ENCODE measurements at places on chromosomes 12 and 14.

- DNase-seq: no peak
Measured at GRCh38 chr12:107655281-107656065, 30.1 kb upstream of the PWP1 start.

- peak; percentile 82 for DNase-seq
Measured at GRCh38 chr14:30005114-30005808, 77.6 kb upstream of the PRKD1 start.

DNA sequence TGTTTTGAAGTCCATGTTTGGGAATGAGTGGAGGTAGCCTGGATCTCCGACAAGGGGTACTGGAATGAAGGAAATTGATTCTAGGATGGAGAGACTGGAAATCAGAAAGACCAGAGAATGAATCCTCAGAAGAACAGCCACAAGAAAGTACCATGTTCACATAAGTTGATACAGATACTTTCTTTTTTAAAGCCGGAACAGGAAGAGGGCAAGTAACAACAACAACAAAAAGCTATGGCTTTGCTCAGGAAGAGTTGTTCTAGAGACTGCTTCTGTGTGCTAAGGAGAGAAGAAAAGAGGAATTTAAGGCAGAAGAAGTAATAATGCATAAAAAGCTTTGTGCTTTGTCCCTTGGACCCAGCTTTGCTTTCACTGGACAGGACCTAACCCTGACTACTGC, 6.2 kb downstream of the TC2N start:
- no peak for DNase-seq

DNA sequence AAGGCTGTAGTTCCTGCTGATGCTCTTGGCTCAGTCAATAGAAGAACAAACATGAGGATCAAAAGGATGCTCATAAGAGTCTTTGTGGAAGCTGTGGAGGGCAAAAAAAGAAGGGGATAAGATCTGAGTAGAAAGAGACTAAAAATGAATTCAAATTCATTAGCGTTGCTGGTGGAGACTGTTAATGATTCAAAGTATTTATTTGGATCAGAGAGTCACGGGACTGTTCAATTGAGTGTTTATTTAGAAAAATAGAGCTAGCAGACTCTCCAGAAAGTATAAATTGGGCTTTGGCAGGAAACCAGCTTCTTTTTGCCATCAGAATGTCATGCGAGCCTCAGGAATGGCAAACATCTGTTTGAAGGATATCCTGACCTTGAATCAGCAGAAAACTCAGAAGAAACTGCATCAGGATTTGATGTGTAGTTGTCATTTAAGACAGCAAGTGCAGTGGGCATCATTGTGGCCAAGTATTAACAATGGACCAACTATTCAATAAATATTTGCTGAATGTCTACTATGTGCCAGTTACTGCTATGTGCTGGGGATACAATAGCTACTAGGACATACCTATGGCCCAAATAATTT, 126.4 kb downstream of the TBC1D30 start:
- DNase-seq: peak; percentile 8

DNA sequence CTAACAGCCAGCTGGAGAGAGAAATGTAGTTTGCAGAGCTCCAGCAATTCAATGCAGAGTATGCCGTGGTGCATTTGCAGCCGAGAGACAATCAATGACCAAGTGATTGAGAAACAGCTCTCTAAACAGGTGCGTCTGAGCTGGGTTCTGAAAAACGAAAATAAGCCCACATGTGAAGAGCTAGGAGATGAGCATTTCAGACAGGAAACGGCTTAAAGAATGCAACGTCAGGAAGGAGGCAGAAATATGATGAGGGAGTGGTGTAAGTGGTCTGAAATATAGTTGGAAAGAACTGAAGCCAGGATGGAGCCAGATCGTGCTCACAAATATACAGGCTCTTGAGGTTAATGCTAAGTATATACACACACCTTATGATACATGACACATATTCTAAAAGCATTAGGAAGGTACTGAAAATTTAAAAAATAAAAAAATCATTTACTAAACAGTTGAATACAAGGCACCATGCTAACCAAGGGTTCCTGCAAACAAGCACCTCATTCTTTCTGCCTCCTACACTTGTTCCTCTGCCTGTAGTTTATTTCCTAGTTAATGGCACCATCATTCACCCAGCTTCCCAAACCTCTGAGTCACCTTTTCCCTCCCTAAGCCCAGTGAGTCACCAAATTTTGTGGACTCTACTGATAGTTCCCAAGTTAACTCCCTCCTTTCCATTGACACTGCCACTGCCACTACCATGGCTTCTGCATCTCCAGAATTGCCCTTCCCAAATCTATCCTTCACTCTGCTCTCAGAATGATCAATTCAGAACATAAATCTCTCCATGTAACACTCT, 2.3 kb upstream of the GARIN2 start:
- no peak for DNase-seq

- DNase-seq: no peak
Measured at GRCh38 chr12:66409195-66409871, 107.0 kb downstream of the HELB start.

DNA sequence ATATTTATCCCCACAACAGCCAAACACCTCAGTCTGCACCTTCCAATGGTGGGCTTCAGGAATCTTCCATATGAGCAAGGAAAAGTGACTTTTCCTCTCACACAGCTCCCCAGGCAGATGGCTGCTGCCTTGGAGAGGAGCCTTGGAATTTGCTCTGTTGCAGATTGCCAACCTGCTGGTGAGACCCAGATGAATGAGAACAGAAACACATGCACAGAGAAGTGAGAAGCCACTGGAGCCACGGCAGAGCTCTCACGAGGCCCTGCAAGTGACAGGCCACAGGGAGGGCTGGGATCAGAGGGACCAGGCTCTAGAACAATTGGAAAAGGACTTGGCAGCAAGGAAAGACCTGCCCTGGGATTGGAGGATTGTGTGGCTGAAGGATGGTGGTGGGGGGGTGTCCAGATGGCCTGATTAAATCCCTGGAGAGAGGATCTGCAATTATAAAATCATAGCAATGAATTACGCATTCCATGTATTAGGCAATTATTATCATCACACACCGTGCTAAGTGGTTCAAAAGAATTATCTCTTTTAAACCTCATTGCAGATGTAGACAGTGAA, 84.9 kb upstream of the PWP1 start:
- peak; percentile 44 for DNase-seq

- no peak for DNase-seq
Measured at GRCh38 chr14:67187826-67188225, 1.4 kb upstream of the GARIN2 start.

GRCh38 chr12:71333418-71333817, 106.2 kb upstream of the LGR5 start:
- no peak for DNase-seq

- DNase-seq: no peak
Measured at GRCh38 chr14:61386173-61386772, 64.9 kb downstream of the PRKCH start.

DNA sequence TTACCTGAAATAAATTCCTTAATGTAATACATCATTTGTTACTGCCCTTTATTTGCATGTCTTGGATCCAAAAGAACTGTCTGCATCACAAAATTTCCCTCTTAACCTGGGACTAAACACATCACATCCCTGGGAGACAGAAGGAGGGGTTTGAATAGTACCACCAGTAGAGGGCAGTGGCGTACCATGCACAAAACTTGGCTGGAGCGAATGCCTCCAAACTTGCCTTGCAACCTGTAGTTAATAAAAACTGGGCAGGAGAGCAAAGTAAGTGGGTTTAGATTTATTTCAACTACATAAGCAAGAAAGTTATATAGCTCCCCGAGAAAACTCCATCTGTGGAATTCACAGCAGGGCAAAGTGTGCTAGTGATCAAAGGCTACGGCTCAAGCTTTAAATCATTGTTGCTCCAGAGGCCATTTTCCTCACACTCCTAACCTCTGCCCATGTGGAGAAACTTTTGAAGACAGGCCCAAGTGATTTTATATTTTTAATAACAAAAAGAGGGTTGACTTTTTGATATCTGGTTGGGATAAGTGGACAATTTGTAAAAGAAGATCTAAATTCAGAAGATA, 1176.7 kb upstream of the SEL1L start:
- peak; percentile 25 for DNase-seq

DNA sequence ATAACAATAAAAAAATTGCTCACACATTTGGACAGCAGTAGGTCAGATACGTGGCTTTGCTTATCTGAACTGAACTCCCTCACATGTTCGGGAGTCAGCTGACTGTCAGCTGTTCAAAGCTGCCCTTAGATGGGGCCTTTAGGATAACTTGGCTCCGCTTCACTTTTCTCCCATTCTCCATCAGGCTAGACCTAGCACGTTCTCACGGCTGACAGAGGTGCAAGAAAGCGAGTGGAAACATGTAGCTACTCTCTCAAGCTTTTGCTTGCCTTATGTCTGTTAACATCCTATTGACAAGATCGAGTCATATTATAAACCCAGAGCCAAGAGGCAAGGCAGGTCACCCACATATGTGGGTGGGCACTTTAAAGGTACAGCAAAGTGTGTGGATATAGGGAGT, 112.0 kb upstream of the PDZRN4 start:
- DNase-seq: no peak

- DNase-seq: no peak
Measured at GRCh38 chr12:69099201-69099837, 140.1 kb upstream of the CPSF6 start.

DNA sequence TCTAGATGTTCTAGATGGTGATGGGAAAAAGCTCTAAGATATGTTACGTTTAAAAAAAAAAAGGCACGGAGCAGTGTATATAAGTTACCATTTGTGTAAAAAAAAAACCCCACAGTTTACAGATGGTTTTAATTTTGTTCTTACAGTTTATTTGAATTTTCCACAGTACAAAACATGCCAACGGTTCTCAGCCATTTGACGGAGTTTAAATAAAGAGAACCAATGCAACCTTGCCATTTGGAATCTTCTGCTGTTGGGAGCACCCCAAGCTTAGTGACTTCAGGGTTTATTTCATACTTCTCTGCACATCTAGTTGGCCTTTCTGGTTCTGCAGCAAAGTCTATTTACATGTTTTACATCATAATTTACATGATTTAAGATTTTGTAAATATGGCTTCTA, 7.7 kb upstream of the HPD start:
- no peak for DNase-seq

DNA sequence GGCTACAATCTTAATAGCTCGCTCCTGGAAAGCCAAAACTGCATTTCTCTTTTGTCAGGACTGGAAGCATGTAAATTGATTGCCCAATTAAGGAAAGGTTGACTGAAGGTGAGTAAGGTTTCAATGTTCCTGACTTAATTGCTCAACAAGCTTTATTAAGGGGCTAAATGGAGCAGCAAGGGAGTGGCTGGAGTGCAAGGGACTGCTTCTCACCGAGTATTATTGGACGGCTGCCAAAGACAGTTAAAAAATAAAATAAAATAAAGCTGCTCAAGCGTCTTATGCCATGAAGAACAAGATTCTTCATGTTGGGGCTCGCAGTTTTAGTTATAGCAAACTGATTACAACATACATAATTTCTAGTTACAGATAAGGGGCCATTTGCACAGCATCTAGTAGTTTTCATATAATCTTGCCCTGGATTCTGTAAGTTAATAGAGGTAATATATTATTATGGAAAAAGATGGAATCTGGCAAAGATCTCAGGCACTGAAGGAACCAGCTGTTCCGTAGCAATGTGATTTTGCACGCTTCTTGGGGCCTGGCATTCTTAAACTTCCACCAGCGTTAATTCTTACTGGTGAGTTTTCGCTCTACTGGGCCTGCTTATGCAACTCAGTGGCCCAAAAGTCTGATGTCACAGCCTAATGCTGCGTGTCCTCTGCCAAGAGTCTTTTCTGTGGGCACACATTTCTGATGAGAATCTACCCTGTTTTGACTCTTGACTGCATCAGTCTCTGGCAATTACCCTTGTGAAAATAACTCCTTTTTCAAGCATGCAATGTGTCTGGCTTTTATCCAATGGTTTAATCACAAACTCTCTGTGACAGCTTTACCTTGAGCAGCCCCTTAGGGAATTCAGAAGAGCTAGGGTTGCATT, 108.5 kb downstream of the SLC38A1 start:
- peak; percentile 50 for DNase-seq

DNA sequence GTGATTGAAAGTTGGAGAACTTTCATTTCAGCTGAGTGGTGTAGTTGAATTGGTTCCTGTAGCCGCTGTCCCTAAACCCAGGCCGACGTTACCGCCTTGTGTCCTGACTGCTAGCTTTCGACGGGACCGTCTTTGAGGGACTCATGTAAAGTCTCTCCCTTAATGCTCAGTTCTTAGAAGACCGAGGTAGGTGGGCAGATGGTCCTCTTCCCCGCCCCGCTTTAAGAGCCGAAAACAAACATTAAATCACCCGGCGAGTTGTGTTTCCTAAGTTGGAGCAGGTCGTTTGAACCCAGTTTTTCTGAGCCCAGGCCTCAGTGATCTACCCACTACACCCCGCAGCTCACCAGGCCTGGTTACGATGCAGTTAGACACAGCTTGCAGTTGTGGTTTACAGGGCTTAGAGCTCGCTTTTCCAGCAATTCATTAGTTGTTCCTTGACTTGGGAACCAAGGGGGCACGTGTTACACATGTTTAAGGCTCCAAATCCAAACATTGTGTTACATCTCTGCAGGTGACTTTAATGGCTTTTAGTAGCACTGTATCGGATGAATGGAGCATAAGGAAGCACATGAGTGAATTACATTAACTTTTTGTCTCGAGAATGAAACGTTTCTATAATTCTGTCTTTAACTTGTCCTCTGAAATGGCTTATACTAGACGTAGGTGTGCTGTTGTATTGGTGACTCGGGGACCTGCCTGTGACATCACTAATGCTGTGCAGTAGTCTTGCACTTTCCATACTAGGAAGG, 790 bp downstream of the NEDD1 start:
- peak; percentile 26 for DNase-seq

DNA sequence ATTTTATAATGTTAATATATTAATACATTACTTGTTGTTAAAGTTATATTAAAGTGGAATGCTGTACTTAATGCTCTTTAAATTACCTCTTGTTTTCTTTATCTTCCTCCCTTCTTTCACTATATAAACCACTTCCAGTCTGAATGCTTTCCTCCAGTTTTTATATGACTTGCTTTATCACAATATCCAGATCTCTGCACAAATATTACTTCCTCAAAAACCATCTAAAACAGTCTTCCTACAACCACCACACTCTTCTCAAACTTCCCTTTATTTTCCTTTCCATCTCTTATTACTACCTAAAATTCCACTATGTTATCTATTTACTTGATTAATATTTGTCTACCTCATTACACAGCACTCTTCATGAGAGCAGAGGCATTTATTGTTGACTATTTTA, 956.6 kb downstream of the LRFN5 start:
- DNase-seq: no peak

Data from brain (organoid and tissue), 16 donors.